ENCODE measurements at places on chromosomes 6 and 20.

- no peak for DNase-seq
Measured at GRCh38 chr20:4053071-4053919, 37.9 kb upstream of the RNF24 start.

- DNase-seq = no peak
Measured at GRCh38 chr6:127924031-127924430, 23.2 kb upstream of the THEMIS start.

GRCh38 chr6:131948692-131949619 lies 2.2 kb downstream of the CCN2 start:
- no peak for DNase-seq

- DNase-seq = no peak
Measured at GRCh38 chr6:164832410-164832809, 477.0 kb downstream of the C6orf118 start.

GRCh38 chr20:43662943-43663655 lies 3.8 kb upstream of the MYBL2 start:
- no peak for DNase-seq

DNA sequence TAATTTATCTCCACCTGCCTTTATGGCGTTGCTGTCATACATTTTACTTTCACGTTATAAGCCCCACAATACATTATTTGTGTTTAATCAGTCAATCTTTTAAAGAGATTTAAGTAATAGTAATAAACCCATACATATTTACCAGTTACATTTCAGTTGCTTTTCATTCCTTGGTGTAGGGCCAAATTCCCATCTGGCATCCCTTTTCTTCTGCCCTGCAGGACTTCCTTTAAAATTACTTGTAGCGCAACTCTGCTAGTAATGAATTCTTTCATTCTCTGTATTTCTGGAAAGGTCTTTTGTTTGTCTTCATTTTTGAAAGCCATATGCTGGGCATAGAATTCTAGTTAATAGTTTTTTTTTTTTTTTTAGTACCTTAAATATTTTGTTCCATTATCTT lies 24.9 kb downstream of the ZNF334 start:
- no peak for DNase-seq

DNA sequence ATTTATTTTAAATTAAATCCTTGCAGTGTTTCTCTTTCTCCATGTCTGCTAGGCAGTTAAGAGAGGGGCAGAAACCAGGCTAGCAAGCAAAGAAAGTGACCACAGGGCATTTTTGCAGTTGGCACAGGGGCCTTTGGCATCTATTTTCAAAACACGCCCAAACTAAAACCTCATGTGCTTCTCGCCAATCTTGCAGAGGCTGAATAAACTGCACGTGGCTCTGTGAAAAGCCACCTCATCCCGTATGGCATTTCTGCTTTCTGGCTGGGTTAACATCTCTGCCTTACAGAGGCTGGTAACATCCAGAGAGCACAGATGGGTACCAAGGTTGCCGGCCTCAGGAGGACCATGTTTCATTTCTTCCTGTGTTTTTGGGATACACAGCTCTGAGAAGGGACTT lies 54.6 kb downstream of the GJA10 start:
- no peak for DNase-seq

DNA sequence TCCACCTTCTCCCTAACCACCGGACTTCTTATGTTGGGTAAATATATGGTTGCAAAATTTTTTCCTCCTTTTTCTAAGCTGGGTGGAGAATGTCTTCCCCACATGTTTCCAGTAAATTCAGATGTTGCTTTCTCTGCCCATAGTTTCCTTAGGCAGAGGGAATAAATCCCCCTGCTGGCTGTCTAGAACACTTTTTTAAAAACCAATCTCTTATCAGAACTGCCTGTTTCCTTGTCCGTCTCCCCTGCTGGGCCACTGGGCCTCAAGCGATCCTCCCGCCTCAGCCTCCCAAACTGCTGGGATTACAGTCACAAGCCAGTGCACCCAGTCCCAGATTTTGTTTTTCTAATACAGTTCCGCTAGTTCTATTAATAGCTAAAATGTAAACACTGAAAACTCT lies 9.9 kb upstream of the WFDC2 start:
- no peak for DNase-seq

GRCh38 chr20:1393507-1393882 lies 641 bp upstream of the FKBP1A start:
- DNase-seq = no peak
